Renal cortex interstitium (tissue), 15 donors: ENCODE measurements at places on chromosomes 13 and 19. TPM values are rescaled to one million over a fixed set of nuclear protein-coding genes. Genes with fewer than 3 reads are reported as not detected.

Gene CAMSAP3
- 22.4 TPM for polyA plus RNA-seq

Gene FOSB
- 89.1 TPM for polyA plus RNA-seq

Gene C2CD4C
- polyA plus RNA-seq: 3.9 TPM

Gene ZNF433
- 14.3 TPM for polyA plus RNA-seq

Gene TMPRSS9
- polyA plus RNA-seq: 0.64 TPM

Gene CHERP
- polyA plus RNA-seq: 48.5 TPM

Gene CPB2
- polyA plus RNA-seq: 0.23 TPM

Gene ZNF274
- polyA plus RNA-seq: 27.0 TPM

Gene PCDH8
- polyA plus RNA-seq: not detected

Gene FXYD7
- 0.93 TPM for polyA plus RNA-seq

Gene ELANE
- 0.33 TPM for polyA plus RNA-seq

Gene FBXO46
- polyA plus RNA-seq: 17.3 TPM

Gene DNASE2
- polyA plus RNA-seq: 11.7 TPM

Gene SHD
- polyA plus RNA-seq: 3.5 TPM

Gene DOCK6
- 66.4 TPM for polyA plus RNA-seq

Gene NRTN
- 2.3 TPM for polyA plus RNA-seq

Gene MUC16
- polyA plus RNA-seq: 0.02 TPM

Gene C5AR2
- polyA plus RNA-seq: 0.42 TPM

Gene SELENOV
- 6.8 TPM for polyA plus RNA-seq

Gene POLR1D
- 136 TPM for polyA plus RNA-seq

Gene PEAK3
- 0.09 TPM for polyA plus RNA-seq

Gene ZNF667
- 18.7 TPM for polyA plus RNA-seq

Gene IGFL1
- not detected for polyA plus RNA-seq

Gene APOC4
- polyA plus RNA-seq: not detected

Gene RFPL4A
- polyA plus RNA-seq: 0.20 TPM

Gene PSG1
- not detected for polyA plus RNA-seq

Gene LILRA1
- polyA plus RNA-seq: 0.43 TPM

Gene ADGRE3
- 0.19 TPM for polyA plus RNA-seq

Gene C19orf85
- polyA plus RNA-seq: not detected

Gene CCNA1
- 1.2 TPM for polyA plus RNA-seq

Gene NLRP11
- 0.20 TPM for polyA plus RNA-seq

Gene PRSS57
- 0.19 TPM for polyA plus RNA-seq

Gene FSD1
- 8.7 TPM for polyA plus RNA-seq

Gene KIR2DL4
- polyA plus RNA-seq: not detected

Gene ZNF549
- 16.4 TPM for polyA plus RNA-seq

Gene ZSCAN5A
- 17.0 TPM for polyA plus RNA-seq

Gene CYP2S1
- 0.86 TPM for polyA plus RNA-seq

Gene TBCB
- 119 TPM for polyA plus RNA-seq
